ENCODE measurements at places on chromosomes 4 and X.

GRCh38 chr4:184668511-184669114 is 19.1 kb downstream of the PRIMPOL start:
- no peak for DNase-seq

DNA sequence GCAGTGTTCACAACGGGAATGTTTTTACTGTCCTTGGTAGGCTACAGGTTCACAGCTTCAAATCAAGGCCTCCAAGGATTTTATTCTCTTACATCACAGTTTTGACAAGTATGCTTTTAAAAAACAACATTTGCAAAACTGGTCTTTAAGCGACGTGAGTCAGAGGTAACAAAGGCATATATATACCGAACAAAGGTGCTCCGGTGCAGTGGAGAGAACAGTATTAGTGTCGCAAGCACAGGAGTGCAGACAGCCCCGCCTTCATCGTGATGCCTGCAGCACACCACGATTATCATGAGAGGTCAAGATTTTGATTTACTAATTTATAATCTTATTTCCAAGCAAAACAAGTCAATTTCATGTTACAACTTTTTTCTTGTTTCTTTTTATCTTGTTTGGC is 90.8 kb downstream of the GATB start:
- DNase-seq = no peak

- DNase-seq = no peak
These were observed 8.0 kb upstream of the BANK1 start for GRCh38 chr4:101782546-101782945.

DNA sequence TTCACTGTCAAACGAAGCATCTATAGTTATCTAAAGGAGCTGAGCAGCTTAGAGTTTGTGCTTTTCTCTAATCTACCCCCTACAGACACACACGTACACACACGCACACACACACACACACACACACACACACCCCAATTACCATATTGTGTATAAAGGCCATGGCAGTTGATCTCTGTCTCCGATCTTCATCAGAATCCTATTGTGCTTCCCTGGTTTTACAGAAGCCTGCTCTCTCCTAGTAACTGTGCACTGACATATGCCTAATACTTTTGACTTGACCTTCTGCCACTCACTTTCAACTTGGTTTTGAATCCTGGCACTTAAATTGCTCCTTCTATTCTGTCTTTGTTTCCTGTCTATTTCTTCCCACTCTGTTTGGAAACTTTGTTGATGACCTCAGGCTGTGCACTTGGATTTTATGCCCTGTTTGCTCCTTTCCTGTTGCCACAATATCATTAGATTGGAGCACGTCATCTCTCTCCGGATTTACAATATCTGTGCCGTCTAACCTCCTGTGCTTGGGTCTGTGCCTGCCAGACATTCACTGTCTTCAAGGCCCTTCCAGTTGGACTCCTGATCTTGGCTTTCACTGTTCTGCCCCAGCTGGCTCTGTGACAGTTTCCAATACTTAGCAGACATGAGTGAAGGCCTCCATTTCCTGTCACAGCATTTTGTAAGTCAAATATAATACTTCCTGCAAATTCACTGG is 928.1 kb downstream of the FAT4 start:
- no peak for DNase-seq

DNA sequence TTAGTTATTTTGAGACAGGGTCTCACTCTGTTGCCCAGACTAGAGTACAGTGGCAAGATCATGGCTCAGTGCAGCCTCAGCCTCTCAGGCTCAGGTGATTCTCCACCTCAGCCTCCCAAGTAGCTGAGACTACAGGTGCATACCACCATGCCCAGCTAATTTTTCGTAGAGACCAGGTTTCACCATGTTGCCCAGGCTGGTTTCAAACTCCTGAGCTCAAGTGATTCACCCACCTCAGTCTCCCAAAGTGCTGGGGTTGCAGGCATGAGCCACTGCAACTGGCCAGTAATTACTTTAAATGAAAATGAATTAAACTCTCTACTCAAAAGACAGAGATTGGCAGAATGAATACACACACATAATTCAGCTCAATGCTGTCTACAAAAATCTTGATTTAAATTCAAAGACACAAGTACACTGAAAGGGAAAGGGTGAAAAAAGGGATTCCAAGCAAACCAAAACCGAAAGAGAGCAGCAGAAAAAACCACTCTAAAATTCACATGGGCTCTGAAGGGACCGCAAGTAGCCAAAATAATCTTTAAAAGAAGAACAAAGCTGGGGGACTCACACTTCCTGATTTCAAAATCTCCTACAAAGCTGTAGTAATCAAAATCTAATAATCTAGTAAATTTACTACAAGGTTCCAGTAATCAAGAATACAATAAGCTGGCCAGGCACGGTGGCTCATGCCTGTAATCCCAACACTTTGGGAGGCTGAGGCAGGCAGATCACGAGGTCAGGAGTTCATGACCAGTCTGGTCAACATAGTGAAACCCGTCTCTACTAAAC is 11.8 kb upstream of the SPON2 start:
- DNase-seq = no peak

DNA sequence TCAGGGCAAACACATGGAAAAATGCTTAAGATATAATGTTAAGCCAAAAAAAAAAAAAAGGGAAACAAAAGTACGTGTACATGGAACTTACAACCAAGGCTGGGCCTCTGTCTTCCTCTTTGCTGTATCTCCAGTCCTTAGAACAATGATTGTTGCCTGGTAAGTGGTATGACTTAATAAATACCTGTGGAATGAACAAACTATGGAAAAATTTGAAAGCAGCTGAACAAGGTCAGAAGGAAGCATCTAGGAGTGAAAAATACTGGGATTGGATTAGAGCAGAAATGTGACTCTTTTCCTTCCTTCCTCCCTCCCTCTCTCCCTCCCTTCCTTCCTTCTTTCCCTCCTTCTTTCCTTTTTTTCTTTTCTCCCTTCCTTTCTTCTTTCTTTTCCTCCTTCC is 54.2 kb upstream of the SMIM10 start:
- DNase-seq = no peak

All from NCI-H1694 (cell line).